ENCODE measurements at places on chromosomes 7 and 10.

GRCh38 chr10:88027570-88027969 lies 164.1 kb downstream of the PTEN start:
- no peak for DNase-seq

GRCh38 chr7:65295409-65295808 lies 78.2 kb upstream of the ZNF92 start:
- no peak for DNase-seq

DNA sequence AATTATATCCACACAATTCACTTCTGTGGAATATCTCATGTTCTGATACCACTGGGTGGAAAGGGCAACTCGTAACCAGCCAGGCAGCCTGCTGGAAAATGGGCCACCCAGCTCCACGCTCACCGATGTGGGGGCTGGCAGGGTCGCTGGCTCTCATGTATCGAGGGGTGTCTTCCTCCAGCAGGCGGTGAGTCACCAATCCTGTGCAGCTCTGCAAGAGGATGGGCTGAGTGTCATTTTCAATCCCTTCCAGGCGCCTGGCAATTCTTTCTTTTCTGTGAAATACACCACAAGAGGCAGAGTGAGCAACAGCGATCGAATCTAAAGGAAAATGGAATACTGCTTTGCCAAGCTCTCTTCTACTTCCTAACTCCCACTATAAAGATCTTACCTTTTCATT lies 80.1 kb downstream of the SVIL start:
- no peak for DNase-seq

- DNase-seq: no peak
These were observed 337.8 kb downstream of the ELMO1 start for GRCh38 chr7:37110660-37111424.

DNA sequence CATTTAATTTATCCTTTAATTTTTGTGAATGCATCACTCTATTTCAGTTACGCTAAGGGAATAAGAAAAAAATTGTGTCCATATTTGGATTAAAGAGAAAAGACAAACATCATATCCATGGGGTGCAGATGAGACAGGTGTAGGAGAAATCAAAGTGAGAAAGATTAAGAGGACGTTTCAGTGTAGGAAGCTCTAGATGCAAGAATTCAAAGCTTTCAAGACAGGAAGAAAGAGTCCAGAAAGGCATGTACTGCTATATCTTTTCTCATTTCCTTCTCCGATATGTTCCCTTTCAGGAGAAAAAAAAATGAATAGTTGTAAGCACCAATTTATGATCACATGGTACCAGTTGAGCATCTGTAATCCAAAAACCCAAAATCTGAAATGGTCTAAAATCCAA lies 17.0 kb upstream of the C1GALT1 start:
- DNase-seq: no peak

DNA sequence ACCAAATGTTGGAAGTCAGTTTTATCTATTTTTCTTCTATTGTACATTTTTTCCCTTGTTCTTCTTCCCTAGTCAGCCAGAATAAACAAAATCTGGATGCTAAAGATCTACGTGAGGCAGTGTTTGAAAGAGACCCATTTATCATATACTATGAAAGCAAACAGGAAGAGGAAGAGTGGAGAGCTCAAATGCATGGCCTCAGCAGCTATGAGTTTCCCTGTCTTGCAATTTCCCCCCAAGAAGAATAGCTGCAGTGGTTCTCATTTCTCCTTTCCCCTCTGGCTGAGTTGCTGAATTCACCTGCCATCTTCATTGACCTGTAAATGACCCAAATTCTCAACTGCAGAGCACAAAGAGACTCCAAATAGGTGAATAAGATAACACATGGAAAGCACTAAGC lies 347.1 kb upstream of the NRP1 start:
- DNase-seq: no peak

DNA sequence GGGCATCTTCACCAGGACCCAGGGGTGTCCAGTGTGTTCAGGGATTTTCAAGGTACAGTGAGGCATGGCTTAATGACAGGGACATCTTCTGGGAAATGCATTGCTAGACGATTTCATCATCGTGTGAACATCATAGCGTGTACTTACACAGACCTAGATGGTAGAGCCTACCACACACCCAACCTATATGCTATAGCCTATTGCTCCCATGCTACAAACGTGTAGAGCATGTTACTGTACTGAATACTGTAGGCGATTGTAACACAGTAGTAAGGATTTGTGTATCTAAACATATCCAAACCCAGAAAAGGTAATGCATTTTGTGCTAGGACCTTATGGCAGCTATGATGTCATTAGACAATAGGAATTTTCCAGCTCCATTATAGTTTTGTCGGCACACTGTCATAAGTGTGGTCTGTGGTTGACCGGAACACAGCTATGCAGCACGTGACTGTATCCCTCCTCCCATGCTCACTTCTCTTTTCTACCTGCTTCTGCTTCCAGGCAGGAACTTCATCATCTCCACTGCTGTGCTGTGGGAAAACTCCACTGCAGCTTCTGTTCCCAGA lies 416.2 kb upstream of the NFE2L3 start:
- no peak for DNase-seq

- DNase-seq: no peak
These were observed 50.5 kb upstream of the STARD3NL start for GRCh38 chr7:38127216-38128207.

DNA sequence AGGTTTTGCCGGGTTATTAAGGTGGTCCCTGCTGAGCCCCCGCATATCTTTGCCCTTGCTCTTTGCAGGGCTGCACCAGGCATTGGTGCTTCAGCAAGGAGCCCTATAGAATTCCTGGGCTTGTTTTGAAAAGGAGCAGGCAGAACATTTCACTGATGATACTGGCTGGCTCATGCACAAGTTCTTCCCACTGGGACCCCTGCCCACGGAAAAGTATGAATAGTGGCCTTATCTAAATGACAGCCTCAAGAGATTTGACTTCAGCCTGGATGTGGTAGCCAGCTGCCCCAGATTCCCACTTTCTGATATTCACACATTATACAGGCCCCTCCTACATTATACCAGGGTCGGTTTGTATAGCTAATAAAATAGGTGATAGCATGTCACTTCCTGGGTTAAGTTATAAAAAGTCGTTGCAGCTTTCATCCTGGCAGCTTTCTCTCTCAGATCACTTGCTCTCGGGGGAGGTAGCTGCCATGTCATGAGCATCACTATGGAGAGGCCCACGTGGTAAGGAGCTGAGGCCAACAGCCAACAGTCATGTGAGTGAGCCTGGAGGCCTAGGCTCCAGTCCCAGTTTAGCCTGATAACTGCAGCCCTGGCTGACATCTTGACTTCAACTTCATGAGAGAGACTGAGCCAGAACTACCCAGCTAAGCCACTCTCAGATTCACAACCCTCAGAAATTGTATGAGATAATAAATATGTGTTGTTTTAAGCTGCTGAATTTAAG lies 16.8 kb upstream of the CRTAC1 start:
- DNase-seq: no peak
